NCI-H748 treated with DMSO at 0.1 percent for 48 hours (cell line): ENCODE measurements at places on chromosomes 3 and 15.

DNA sequence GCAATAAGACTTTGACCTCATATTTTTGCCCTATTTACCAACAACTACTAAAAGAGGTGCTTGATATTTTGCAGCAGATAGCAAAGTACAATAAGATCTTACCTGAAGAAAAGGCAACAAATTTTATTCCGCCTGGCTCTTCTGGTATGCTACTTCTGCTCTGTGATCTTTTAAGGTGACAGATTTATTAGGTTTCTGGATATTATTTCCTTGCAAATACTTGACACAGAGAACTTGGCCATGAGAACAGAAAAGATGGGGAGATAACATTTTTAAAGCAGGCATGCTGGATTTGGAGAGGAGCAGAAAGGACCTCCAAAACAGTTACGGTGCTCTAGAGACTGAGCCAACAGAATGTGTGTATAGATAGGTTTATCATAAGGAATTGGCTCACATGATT is 86.7 kb upstream of the RNF7 start:
- no peak for DNase-seq

GRCh38 chr3:30649572-30650318 is 43.3 kb downstream of the TGFBR2 start:
- DNase-seq, result no peak

- DNase-seq, result no peak
These were observed 11.1 kb downstream of the EFCAB12 start for GRCh38 chr3:129417326-129417725.

GRCh38 chr3:38536671-38537070 is 40.5 kb downstream of the EXOG start:
- DNase-seq, result no peak

DNA sequence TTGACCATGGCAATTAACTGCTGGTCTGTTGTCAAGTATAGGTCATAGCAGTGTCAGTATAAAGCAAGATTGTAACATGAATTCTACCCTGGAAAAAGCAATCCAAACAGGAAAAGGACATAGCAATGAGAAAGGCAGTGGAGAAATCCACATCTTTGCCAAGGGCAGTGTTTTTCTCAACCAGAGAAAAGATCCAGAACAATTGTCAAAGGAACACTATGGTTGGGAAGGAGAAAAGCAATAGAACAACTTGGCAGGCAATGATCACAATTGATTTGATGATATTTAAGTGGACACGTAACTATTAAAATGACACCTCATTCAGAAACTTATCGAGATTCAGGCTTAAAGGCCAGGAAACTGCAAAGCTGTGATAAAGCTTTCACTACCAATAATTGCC is 271.1 kb downstream of the DIPK2A start:
- no peak for DNase-seq

DNA sequence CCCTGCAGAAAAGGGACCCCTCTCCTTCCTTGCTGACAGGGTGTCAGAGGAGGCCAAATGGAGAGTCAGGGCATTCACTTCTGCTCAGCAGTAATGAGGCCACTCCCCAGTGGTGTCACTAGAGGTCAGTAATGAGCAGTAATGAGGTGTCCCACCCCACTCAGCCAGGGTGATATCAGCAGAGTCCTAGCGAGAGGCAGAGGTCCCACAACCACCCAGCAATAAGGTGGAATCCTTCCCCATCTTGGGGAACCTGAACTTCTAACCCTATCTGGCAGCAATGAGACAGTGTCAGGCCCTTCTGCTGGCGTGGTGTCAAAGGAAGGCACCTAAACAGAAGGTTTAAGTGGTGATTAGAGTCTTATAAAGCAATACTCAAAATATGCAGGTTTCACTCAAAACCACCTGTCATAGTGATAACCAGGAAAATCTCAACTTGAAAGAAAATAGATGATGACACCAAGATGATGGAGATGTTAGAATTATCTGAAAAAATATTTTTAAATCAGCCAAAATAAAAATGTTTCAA is 12.9 kb downstream of the OCA2 start:
- DNase-seq, result peak; percentile 9

DNA sequence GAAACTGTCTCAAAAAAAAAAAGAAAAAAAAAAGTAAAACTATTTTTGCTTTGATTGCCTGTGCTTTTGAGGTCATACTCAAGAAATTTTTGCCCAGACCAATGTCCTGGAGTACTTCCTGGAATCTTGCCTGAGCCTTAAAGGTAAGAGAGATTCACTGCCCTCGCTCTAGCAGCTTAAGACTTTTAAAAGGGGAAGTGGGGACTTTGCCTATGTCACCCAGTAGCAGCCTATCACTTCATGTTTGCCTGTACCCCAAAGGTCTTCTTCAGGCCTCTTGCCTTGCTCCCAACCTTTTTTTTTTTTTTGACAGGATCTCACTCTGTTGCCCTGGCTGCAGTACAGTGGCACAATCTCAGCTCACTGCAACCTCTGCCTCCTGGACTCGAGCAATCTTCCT is 18.9 kb upstream of the GOLGB1 start:
- no peak for DNase-seq
